Fibroblast of lung (primary cell): ENCODE measurements at places on chromosomes 6 and 20. TPM values are rescaled to one million over a fixed set of nuclear protein-coding genes. Genes with fewer than 3 reads are reported as not detected.

The NOL7 gene
- total RNA-seq, result 43.9 and 47.2 TPM in 2 replicates

The FKBP1A gene
- total RNA-seq, result 71.4 and 120 TPM in 2 replicates

The ME1 gene
- 22.1 and 44.3 TPM in 2 replicates for total RNA-seq

The CDH4 gene
- 2.3 and 4.8 TPM in 2 replicates for total RNA-seq

The SIM1 gene
- total RNA-seq, result not detected in 2 replicates

The TRPC4AP gene
- 52.9 and 63.1 TPM in 2 replicates for total RNA-seq

The DLK2 gene
- under 0.01 and 0.17 TPM in 2 replicates for total RNA-seq

The FAXC gene
- total RNA-seq, result 0.17 and 0.51 TPM in 2 replicates

DNA sequence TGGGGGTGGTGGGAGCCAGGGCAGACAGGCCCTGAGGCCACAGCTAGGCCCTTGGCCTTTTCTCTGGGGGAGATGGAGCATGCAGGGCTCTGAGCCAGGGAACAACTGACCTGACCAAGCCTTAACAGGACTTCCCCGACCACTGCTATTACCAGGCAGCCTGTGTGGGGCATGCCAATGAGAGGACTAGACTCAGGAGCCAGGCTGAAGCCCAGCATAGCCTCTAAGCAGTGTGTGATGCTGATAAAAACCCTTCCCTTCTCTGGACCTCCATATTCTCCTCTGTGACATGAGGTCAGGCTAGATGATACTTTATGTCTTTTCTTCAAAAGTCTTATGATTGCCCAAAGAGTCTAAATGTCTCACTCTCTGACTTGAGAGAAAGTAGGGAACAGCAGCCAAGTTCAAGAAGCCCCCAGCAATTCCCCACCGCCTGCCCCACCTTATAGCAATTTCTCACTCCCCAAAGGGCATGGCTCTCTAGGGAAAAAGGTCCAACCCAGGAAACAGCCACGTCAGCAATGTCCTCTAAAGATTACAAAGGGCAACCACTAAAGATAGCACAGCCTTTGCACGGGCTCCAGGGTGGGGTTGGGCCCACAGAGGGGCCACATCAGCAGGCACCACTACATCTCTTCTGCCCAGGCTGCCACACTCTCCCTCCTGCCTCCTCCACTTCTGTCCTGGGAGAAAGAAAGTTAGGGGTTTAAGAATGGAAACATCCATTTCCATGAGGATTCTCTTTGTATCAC is 71.3 kb downstream of the TRERF1 start:
- no peak for DNase-seq

- DNase-seq, result no peak
These were observed 18.7 kb downstream of the MOCS3 start for GRCh38 chr20:50977066-50978021.

GRCh38 chr6:46895930-46896329 is 25.8 kb downstream of the ADGRF5 start:
- DNase-seq, result no peak

- DNase-seq, result peak; percentile 60
These were observed 267.2 kb upstream of the TCF21 start for GRCh38 chr6:133621751-133622150.

DNA sequence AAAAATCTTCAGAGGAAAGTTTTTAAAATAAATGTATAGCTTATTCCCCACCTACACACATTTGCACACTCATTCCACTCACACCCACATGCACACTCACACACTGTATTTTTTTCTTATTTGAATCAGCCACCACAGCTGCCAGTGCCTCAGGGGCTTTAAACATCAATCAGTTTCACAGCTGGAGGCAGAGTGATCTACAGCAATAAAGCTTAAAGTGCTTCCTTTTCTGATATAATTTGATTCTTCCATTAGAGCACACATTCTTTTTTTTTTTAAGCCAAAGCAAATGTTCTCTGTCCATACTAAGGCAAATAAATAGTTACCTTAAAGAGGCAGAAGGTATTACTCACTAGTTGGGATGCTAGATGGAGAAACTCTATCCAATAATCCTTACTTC is 498.8 kb upstream of the POU3F2 start:
- DNase-seq, result no peak

GRCh38 chr6:15658181-15658744 is 4.6 kb downstream of the DTNBP1 start:
- DNase-seq, result no peak

- peak; percentile 17 for DNase-seq
These were observed 114.3 kb upstream of the SYNCRIP start for GRCh38 chr6:85756982-85757381.

GRCh38 chr6:35426074-35426473 is 26.1 kb upstream of the FANCE start:
- DNase-seq, result no peak

DNA sequence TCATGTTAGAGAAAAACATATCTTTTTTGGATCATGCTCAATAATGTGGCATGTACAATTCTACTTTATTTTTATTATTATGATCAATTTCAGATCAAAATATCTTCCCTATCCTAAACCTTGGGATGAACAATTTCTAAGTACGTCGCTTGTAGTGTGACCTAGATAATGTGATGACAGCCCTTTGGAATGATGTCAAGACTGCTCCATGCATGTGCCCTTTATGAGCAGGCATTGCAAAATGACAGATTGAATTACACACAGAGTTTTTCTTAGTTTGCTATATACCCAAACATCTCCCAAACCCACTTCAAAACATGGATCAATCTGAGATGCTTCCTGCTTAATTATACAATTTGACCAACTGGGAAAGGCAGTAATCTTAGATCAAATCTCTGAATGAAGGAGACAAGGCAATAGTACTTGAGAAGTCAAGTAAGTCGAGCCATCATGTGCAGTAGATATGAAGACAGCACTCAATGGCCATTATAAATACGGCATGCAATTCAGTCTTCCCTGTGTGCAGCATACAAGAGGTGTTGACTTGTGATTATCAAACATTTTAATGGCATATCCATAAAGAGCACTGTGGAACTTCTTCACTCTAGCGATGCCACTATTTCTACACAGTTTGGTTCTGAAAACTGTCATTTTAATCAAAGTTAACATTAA is 294.8 kb downstream of the RNF144B start:
- DNase-seq, result no peak

DNA sequence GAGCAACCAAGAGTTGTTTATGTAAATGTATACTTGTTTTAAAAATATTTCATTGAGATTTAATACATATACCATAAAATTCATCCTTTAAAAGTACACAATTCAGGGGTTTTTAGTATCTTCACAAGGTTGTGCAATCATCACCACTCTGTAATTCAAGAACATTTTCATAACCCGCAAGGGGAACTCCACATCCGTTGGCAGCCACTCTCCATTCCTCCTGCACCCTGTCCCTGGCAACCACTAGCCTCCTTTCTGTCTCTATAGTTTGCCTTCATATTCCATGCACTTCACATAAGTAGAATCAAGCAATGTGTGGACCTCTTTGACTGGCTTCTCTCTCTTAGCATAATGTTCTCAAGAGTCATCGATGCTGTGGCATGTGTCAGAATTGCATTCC is 104.2 kb upstream of the PDE10A start:
- no peak for DNase-seq
